ENCODE measurements at places on chromosomes 1 and 21.

GRCh38 chr1:69540052-69540451 is 27.7 kb upstream of the LRRC7 start:
- no peak for DNase-seq

- DNase-seq: no peak
These were observed 15.9 kb downstream of the SLC27A3 start for GRCh38 chr1:153790966-153791647.

- peak; percentile 79 for DNase-seq
These were observed 82.8 kb upstream of the BMP8A start for GRCh38 chr1:39408641-39409054.

DNA sequence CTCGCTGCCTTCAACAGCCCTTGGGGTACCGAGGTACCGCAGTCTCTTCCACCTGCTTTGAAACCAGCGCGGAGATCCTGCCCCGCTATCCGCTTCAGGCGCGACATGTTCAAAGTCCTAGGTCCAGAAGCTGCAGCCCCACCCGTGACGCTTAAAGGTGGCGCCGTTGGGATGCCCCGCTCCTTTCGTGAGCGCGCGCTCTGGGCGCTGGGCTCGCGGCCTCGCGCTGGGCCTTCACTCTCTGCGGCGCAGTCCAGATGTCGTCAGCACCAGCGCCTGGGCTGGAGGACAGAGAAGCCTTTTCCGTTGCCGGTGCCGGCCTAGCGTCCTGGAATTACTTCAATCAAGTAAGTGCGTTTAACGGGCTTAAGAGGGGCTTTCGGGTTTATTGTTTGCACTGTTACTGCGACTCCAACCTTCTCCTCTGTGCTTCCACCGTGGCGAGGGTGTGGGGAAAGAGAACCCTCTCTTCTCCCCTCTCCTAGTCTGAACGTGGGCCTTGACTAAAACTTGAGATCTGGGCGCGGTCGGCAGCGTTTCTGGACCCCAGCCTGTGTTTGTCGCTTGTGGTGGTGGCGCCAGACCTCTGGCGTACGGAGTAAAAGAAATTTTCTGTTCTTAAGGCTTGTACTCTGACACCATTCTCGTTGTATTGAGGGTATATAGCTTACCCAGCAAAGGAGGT is at the start of gene LRRC40:
LRRC40 (minus strand) TSS at position 146 of the 685 bp plus-strand sequence; CDS start at position 107, 39 bp downstream.
- peak; percentile 92 for DNase-seq

- DNase-seq: no peak
These were observed 108.8 kb upstream of the ZP4 start for GRCh38 chr1:237999426-238000052.

- no peak for DNase-seq
These were observed 10.8 kb downstream of the MYOM3 start for GRCh38 chr1:24100945-24101737.

GRCh38 chr1:145886390-145886789 is 724 bp upstream of the ANKRD35 start:
- no peak for DNase-seq

Data from activated gamma-delta T cell (primary cell).